ENCODE measurements at places on chromosomes 3 and 15.

- DNase-seq: no peak
Measured at GRCh38 chr15:74696398-74696729, 540 bp upstream of the EDC3 start.

DNA sequence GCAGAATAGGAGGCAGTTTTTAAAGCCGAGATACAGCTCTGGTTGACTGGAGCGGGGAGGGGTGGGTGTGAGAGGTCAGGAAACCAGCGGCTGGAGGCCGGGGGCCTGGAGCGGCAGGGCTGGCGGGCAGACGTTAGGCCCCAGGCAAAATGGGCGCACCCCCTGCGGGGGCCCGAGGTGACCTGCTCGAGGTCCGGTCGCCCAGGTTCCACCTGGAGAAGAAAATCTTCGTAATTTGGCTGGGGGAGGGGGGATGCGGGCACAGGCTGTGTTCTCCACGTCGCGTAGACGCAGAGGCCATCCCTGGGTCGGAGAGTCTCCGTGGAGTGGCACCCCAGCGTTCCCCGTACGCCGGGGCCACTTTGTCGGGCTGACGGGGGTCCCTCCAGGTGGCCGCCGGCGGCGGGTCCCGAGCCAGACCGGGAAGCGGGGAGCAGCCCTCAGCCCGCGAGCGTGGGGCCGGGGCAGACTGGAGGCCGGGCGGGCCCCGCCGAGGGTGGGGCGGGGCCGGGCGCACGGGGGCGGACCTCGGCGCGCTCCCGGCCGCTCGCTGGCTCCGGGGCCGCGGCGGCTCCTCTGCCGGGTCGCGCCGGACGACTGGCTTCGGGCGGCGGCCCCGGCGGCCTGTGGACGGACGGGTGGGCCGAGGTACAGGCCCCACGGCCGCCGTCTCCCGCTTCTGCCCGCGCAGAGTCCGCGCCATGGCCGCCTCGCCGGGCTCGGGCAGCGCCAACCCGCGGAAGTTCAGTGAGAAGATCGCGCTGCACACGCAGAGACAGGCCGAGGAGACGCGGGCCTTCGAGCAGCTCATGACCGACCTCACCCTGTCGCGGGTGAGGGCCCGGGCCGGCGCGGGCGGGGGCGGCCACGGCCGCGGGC is at the start of gene CRTC3:
Gene CRTC3, plus strand, starts transcription at position 553 of the 879 bp plus-strand sequence. Its CDS starts 149 bp downstream, at position 702.
- DNase-seq: peak; percentile 60

- no peak for DNase-seq
Measured at GRCh38 chr3:62236016-62236415, 137.3 kb downstream of the FEZF2 start.

- DNase-seq: peak; percentile 85
Measured at GRCh38 chr3:126180477-126181397, at the start of gene ALDH1L1. ALDH1L1 (minus strand) TSS chr3:126180586; CDS start chr3:126160979, 19,607 bp downstream.

- no peak for DNase-seq
Measured at GRCh38 chr15:48096355-48096786, 24.4 kb upstream of the SLC24A5 start.

- no peak for DNase-seq
Measured at GRCh38 chr3:63067999-63068645, 192.9 kb upstream of the CADPS start.

DNA sequence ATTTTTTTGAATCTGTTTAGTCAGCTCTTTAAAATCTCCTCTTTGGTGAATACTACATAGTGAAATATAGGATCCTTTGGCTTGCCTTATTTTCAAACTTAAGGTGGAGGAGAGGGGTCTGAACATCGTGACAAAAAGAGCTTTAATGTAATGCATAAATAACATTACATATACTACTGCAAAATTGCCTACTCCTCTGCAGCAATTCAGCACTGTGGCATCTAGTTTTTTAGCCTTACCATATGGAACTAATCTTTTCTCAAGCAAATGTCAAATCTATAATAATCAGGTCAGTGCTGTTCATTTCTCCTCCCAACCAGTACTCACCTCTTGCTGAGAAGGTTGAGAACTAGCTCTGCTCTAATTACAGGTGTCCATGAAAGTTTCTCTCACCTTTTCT is 394.0 kb upstream of the CDIN1 start:
- DNase-seq: no peak

DNA sequence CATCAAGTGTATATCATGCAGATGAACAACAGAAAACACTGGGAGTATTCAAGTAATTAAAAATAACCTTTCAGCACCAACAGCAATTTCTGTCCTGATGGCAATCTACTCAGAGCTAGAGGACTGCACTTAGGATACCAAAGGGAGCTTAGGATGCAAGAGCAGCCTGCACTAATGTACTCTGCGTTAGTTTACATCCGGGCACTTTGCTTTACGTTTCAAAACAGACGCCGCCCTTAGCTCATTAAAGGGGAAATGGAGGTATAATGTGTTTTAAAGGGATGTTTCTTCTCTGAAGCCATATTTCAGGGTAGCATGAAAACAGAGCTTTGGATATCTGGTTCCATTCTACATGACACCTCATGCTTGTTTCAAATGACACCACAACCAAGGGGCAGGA is 14.0 kb upstream of the B3GNT5 start:
- DNase-seq: no peak

GRCh38 chr3:179450901-179451264 is 387 bp downstream of the GNB4 start:
- peak; percentile 23 for DNase-seq

DNA sequence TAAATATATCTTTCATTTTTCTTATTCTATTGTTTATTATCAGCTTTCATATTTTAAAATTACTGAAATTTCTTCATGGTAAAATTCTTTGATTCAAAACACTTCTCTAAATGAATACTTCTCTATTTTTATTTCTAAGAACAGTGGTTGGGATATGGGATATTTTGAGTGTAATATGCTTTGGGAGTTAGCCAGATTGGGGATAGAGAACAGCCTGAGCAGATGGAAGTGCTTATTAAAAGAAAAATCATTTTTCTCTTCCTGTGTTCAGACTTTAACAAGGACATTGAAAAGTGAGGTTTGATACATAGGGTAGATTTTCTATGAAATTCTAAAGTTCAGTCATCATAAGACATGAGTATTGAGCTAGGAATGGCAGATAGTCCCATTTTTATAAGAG is 84.8 kb downstream of the COL6A5 start:
- DNase-seq: no peak

All from amygdala (tissue), 56 donors.